ENCODE measurements at places on chromosomes 6 and 20.

- no peak for DNase-seq
Observed at GRCh38 chr20:17883592-17884306, 84.8 kb downstream of the SNX5 start.

GRCh38 chr20:16444057-16444777 lies 129.0 kb downstream of the KIF16B start:
- DNase-seq = no peak

GRCh38 chr20:32796981-32797451 lies 22.7 kb upstream of the MAPRE1 start:
- DNase-seq = no peak

GRCh38 chr6:125836466-125836865 lies 45.7 kb downstream of the NCOA7 start:
- no peak for DNase-seq

DNA sequence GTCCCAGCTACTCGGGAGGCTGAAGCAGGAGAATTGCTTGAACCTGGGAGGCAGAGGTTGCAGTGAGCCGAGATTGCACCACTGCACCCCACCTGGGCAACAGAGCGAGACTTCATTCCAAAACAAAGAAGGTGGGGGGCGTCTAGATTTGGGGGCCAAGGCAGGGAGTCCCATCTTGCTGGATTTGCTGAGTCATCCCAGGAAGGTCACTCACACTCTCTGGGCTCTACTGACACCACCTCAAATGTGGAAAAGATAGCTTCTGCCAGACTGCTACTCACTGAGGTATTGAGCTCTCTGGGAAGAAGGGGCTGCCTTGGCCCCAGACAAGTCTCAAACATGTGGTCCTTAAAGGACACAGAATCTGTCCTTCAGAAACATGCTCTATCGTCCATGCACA lies 74.3 kb downstream of the RIPOR3 start:
- DNase-seq = no peak

GRCh38 chr6:130513770-130514169 lies 148.0 kb downstream of the TMEM200A start:
- DNase-seq = peak; percentile 34

GRCh38 chr20:1757072-1757471 lies 99.5 kb upstream of the SIRPG start:
- no peak for DNase-seq

- no peak for DNase-seq
Observed at GRCh38 chr6:84728602-84729001, 35.8 kb downstream of the TBX18 start.

DNA sequence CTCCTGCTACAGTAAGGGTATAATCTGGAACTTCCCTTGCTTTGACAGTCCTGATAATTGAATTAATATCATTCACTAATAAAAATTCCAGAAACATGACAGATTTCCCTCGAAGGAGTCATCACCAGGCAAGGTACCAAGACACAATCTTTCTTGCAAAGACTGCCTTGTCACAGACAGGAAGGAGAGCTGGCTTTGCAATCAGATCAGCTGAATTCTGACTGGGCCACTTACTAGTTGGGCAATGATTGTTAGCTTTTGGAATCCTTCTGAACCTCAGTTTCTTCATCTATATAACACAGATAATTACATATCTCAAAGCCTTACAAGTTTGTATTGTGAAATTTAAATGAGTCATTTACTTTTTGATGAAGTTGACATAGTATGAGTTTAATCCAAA lies 344.2 kb downstream of the RFPL4B start:
- no peak for DNase-seq

DNA sequence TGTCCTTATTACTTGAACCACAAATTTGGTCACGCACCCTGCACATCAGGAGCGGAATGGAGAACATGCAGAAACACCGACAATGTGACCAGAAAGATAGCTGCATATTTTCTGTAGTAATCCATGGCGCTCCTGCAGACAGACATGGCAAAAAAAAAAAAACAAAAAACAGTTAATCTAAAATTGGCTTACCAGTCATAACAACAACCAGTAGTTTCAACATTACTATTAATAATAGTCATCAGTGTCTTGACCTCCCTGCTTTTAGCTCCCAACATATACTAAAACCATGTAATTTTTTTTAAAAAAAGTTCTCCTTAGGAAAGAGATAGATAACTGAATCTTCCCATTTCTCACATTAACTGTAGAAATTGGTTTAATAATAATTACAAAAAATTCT lies 6.8 kb downstream of the CGA start:
- no peak for DNase-seq

GRCh38 chr6:5443491-5443890 lies 182.2 kb downstream of the FARS2 start:
- no peak for DNase-seq

DNA sequence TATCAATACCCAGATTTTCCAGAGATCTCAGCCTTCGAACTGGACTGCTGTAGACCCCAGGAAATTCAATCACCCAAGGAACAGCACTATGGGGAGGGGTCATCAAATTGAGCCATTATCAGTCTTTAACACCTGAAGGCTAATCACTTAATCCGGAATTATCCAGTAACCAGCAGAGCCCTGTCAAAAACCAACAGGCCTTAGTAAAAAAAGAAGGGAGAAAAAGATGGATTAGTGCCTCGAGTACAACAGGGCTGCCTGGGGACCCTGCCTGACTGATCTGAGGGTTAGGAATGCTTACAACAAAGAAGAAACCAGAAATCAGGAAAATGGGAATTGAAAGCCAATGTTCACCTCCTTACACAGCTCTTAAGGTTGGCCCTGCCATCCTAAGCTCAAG lies 7.6 kb downstream of the RRAGD start:
- no peak for DNase-seq

- no peak for DNase-seq
Observed at GRCh38 chr6:53888931-53889330, 94.1 kb downstream of the LRRC1 start.

DNA sequence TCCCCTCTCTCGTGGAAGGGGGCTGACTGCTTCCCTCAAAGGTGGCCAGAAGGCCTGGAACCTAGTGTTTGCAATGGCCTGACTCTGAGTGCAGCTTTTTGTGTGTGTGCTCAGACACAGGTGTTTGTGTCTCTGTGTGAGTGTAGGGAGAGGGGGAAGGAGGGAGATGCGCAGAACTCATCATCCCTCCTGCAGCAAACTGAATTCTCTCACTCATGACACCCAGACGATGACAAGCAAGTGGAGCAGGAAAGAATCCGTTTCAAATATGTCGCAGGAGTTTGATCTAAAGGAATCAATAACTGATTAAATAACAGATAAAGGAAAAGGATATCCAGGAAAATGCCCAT lies 101.4 kb downstream of the TNFAIP3 start:
- DNase-seq = no peak

DNA sequence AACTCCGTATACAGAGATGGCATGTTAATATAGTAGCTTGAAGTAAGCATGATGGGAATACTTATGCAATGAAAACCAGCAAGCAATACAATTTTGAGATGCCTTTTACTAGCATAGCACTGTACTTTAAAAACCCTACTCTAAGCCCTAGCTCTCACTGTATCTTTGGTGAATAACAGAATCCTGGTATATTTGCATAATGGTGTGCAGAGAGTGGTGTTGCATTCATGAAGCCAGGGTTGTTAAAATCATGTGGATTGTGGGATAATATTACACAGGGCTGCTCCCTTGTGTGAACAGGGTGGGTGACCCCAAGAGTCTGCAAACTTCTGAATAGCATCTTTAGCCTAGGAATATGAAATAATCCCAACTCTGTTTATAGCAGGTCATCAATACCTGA lies 105.2 kb upstream of the BMP2 start:
- DNase-seq = no peak

GRCh38 chr20:59630526-59630925 lies 26.2 kb downstream of the PHACTR3 start:
- DNase-seq = no peak

GRCh38 chr6:2547355-2547754 lies 203.4 kb downstream of the MYLK4 start:
- no peak for DNase-seq

DNA sequence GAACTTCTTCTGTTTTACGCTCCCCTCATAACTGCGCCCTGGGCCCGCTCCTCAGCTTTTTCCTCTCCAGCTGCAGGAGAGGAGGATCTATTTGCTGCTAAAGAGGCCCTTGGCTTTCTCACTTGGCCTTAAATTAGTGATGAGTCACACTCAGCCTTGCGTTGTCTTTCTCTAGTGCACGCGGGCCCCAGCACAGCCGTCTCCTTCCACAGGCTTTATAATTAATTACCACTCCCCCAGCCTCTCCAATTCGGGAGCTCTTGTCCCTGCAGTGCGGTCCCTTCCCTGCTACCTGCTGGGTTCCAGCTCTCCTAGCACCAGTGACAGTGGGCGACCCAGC lies 25.2 kb downstream of the PACSIN1 start:
- DNase-seq = no peak

- DNase-seq = no peak
Observed at GRCh38 chr20:20454850-20455627, 87.1 kb downstream of the INSM1 start.

GRCh38 chr6:142074516-142074915 lies 58.2 kb upstream of the GJE1 start:
- no peak for DNase-seq

DNA sequence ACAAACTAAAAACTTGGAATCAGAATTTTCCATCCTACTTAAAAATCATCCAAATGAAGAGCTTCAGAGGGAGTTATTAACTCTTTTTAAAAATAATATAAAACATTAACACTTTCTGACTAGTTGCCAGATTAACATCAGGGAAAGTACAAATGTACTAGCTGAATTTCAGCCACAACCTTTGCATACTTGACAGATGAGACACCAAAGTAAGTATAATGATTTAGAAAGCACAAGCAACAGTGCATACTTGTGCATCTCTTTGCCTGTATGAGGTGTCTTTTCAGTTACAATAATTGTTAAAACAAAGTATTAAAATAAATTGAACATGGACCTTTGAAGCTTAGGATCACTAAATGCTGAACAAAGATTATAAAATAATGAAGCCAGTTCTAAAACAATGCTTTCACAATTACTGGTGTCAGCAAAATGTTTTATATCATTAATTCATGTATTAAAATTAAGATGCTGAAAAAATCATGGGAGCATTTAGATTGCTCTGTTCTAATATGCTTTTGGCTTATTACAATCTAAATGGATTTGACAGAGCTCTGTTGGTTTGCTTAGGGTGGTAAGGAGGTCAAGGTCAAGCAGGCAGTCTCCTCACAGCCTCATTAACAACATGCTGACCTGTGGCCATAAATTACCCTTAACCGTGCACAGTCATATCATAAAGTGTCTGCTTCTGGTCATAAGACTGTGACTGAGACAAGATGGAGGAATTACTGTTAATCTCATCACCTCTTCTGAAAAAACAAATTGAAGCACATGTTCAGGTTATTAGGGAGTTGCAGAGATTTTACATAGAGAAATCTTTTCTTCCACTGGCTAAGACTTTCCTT lies 15.1 kb downstream of the RNF217 start:
- DNase-seq = no peak

GRCh38 chr6:16700202-16700915 lies 60.9 kb downstream of the ATXN1 start:
- peak; percentile 38 for DNase-seq

DNA sequence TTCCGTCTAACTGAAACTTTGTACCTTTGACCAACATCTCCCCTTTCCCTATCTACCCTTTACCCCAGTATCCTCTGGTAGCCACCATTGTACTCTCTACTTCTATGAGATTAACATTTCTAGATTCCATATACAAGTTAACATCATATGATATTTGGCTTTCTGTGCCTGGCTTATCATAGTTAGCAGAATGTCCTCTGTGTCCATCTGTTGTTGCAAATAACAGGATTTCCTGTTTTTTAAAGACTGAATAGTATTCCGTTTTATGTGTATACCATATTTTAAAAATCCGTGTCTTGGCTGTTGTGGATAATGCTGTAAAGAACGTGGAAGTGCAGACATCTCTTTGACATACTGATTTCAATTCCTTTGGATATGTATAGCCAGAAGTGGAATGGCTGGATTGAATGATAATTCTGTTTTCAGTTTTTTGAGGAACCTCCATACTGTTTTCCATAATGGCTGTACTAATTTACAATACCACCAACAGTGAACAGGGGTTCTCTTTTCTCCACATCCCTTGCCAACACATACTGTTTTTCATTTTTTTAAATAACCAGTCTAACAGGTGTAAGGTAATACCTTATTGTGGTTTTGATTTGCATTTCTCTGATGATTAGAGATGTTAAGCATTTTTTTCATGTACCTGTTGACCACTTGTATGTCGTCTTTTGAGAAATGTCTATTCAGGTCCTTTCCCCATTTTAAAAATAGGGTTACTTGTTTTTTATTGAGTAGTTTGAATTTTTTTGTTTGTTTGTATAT lies 53.8 kb downstream of the CDC5L start:
- DNase-seq = no peak

DNA sequence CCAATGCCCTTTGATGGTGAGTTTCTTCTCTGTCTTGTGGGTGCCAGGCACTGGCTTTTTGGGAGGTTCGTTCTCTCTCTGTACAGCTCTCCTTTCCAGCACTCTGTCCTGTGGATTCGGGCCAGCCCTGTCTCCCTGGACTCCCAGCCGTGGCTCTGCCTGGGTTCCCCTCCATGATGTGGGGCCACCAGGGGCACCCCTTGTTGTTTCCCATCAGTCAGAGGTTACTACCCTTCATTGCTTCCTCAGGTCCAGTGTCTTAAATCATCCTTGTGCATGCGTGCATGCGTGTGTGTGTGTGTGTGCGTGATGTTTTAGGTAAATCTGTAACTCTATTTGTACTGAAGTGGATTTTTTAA lies 40.5 kb downstream of the DYNLT1 start:
- no peak for DNase-seq

All from CD4-positive, alpha-beta T cell (primary cell).